ENCODE measurements at places on chromosomes 12 and 14. TPM values are rescaled to one million over a fixed set of nuclear protein-coding genes. Genes with fewer than 3 reads are reported as not detected.

PPP1R1A gene
- 10.8 TPM for total RNA-seq

SETD1B gene
- total RNA-seq: 5.5 TPM

TIMM9 gene
- total RNA-seq: 34.3 TPM

KLRG1 gene
- total RNA-seq: 8.0 TPM

METTL25 gene
- 68.3 TPM for total RNA-seq

AGAP2 gene
- total RNA-seq: 3.7 TPM

SDR39U1 gene
- total RNA-seq: 20.5 TPM

DNAH10 gene
- 0.62 TPM for total RNA-seq

RNF212B gene
- total RNA-seq: not detected

HPD gene
- 1.0 TPM for total RNA-seq

RGS6 gene
- total RNA-seq: 5.6 TPM

SLC25A47 gene
- total RNA-seq: not detected

AVPR1A gene
- 27.1 TPM for total RNA-seq
